ENCODE measurements at places on chromosomes 12 and 14.

GRCh38 chr14:38042322-38042721, 165.4 kb upstream of the SSTR1 start:
- DNase-seq, result peak; percentile 93

GRCh38 chr12:27548301-27549199, 24.5 kb downstream of the PPFIBP1 start:
- no peak for DNase-seq

DNA sequence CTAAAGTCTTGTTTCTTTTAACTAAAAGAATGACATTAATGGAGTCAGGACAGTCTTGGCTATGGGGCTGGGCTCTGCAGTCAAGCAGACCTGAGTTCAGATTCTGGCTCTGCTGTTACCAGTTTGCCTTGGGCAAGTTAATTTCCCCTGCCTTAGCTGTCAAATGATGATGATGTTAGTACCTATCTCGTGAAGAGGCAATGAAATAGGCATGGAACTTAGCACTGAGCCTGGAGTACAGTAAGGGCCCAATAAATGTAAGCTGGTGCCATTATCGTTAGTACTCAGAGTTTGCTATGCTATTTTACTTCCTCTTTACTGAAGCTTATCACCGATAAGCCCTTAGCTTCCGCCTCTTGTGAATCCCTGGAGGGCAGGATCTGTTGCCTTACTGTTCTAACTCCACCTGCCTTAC, 8.5 kb downstream of the FBXW8 start:
- DNase-seq, result no peak

DNA sequence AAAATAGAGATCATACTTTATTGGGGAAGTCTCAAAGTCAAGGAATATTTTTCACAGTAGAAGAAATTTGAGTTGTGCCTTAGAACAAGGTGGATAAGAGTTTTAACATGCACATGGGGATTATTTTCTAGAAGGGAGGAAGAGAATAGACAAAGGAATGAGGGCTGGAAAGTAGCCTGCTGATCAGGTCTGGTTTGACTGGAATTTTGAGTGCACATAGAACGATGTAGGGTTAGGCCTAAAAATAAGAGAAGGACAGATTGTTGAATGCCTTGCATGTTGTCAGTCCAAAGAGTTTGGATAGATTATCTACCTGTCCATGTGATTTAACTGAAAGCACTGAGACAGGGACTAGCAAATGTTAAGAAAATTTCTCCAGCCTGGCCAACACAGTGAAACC, 87.2 kb downstream of the SRGAP1 start:
- DNase-seq, result no peak

- no peak for DNase-seq
These were observed 1018.5 kb downstream of the LRFN5 start for GRCh38 chr14:42624980-42625761.

DNA sequence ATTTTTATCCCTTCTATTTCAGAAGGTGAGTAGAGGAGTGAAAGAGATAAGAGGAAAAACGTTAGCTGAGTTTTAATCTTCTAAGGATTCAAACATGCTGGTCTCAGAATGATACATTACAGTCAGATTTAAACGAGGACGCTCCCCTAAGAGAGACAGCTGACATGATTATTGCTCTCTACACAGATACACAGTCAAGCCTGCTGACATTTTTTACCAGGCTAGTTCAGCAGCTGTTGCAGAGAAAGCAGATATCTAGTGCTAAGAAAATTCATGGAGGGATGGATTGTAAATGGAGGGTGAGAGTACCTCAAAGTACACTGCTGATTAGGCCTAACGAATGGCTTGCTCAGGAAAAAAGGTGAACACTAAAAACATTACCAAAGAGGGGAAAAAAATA, 31.9 kb upstream of the SOS2 start:
- no peak for DNase-seq

DNA sequence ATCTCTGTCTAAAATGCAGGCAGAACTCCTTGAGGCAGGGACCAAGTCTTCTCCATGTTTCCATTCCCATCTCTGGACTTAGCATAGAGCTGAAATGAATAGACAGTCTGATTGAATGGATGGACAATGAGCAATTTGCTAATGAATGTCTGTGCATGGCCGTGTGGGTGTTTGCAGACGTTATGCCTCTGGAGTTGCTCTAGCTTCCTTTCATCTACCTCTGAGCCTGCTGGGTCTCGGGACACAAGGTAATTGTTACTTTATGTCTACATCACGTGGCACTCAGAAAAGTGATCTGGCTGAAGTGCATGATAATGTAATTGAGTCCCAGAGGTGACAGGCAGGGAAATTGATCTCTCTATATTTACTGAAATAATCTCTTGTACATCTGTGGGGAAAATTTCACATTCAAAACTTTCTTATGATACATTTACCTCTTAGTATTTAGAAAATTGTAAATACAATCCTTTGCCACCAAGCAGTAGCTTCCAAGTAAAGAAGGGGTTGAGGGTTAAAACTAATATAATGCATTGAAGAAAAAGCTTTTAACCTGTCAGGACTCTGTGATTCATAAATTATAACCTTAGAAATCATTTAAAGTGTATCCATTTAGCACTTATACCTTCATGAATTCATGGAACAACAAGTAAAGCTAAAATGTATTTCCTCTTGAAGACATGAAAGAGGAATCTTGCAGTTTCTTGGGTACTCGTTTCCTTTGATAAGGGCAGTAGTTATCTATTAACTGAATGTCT, 424.1 kb downstream of the APAF1 start:
- no peak for DNase-seq

DNA sequence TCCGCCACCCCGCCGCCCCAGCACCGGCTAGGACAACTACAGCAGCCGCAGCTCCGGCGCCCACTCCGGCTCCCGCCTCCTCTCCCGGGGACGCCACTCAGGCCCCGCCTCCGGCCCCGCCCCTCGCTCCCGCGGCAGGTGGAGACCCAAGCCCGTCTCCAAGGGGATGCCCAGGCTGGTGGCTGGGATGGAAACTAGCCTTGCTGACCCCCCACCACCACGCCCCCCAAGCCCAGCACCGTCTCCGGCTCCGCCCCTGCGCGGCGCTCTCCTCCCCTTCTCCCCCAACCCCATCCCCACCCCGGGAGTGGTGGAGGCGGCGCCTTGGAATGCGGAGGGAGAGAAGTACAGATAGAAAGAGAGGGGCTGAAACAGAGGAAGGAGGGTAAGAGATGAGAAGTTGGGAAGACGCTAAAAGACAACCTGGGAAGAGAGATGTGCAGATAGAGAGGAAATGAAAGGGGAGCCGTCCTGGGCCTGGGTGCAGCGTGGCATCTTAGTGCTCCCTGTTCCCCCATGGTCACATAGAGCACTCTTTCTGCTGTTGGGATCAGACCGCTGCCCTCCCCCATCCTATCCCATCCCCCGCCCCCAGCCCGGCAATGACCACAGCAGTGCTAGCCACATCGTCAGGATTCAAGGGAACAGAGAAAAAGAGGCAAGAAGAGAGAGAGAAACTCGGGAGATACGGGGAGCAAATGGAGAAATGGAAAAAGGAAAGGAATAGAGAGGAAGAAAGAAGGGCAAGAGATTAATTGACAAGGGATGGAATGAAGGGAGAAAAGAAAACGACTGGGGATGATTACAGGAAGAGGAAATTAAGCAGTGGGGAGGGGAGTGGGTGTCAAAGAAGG, at the start of gene ITGA7:
ITGA7 (minus strand) TSS at position 64 of the 854 bp plus-strand sequence. CDS start 222 bp downstream, outside the sequence.
- DNase-seq, result no peak

DNA sequence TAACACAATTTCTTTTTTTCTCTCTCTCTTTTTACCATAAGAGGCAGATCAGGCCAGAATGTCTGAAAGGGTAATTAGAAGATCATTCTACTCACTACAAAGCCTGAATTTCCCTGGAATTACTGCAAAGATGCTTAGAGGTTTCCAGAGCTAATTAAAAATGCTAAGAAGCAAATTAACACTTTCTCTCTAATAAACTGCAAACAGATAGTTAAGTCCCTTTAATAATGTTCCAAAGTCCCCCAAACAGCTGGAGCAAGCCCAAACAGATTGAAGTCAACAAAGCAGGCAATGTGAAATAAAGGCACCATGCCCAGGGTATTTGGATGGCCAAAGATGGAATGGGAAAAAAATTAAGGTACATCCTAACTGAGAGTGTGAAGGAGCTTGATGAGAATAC, 208.8 kb upstream of the LRFN5 start:
- no peak for DNase-seq

GRCh38 chr12:14984036-14984435, 11.2 kb downstream of the PDE6H start:
- DNase-seq, result no peak

- peak; percentile 73 for DNase-seq
These were observed 15.8 kb upstream of the CPNE8 start for GRCh38 chr12:38921025-38921677.

GRCh38 chr14:100059438-100059781, 5.8 kb upstream of the EVL start:
- no peak for DNase-seq
